Brain pericyte (primary cell): ENCODE measurements at places on chromosomes 3 and 15.

- no peak for DNase-seq
Observed at GRCh38 chr3:64502284-64502683, 185.5 kb downstream of the ADAMTS9 start.

DNA sequence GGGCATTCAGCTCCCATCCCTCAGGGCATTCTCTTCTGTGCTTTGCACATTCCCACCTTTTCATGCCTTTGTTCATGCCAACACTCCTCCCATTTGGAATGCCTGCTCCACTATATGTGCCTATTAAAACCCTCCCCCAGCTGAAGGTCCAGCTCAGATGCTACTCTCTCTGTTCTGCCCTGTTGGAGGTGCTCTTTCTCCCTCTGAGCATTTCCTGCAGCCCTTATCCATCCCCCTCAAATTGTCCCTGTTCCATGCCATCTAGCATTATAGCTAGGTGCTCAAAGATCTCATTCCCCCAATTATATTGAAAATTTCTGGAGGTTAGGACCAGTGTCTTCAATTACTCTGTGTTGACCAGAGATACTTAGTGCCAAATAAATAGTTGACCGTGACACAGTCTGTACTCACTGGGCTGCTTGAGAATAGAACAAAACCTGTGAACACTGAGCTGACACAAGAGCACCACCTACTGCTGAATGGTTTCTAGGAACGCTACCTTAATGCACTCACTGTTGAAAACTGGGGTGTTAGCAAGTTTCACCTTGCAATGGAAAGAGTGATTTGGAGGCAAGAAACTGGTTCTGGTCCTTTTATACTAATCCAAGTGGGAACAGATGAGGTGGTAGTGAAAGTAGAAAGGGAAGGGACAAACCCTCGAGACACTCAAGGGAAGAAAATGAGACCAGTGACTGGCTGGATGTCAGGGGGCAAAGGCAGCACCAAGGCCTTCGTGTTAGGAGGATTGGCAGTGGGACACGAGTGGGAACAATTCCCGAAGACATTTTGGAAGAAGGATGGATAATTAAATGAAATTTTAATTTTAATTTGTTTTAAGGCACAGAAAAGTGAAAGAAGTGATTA lies 289.8 kb upstream of the ROPN1 start:
- DNase-seq, result no peak

- DNase-seq, result peak; percentile 51
Observed at GRCh38 chr3:138694287-138695007, 85.9 kb downstream of the FAIM start.

DNA sequence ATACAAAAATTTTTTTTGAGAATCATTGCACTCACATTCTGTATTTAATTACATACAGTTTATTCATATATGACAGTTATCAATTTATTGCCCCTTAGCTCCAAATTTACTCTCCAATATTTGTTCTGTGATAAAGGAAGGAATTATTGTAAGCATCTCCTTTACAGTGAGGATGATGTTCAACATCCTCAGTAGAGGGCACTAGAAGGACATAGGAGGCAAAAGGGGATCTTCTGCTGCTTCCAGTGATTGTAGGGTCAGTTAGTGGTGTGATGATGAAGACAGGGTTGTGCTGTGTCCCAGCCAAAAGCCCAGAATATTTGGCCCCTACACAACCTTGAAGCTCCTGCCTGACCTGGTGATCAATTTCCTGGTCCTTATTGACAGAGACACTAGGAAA lies 89.9 kb upstream of the DCBLD2 start:
- DNase-seq, result no peak

- DNase-seq, result no peak
Observed at GRCh38 chr3:71304684-71305083, 278.8 kb downstream of the FOXP1 start.

DNA sequence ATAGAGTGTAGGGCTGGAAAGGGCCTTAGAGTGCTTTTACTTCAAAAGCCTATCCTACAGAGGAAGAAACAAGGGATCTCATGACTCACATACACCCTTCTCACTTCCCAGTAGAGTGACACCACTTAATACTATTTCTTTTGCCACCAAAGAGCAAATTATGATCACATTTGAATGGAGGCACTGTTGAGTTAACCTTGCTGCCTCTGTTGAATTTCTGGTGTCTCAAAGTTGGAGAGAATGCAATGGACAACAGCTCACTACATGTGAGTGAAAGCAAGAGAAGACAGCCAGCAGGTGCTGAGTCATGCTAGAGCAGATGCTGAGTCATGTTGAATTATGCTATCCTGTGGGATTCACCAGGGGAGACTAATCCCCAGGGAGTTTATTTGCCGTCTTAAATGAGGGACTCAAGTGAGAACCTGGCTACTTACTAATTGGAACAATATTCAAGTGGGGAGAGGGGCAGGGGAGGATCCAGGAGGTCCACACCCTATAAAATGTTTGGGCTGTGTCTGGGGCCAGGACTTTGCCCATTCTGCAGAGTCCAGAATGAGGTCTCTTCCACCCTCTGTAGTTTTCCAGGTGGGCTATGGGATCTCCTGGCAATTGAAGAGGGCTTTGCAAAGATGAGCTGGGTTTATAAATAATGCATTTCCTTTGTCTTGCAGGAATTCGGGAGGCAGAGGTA lies 35.8 kb downstream of the ST8SIA2 start:
- DNase-seq, result no peak

GRCh38 chr15:39584662-39585388 lies 3.9 kb downstream of the THBS1 start:
- DNase-seq, result no peak

- peak; percentile 36 for DNase-seq
Observed at GRCh38 chr3:75906555-75907112, 121.3 kb upstream of the ZNF717 start.

- no peak for DNase-seq
Observed at GRCh38 chr3:188901126-188901525, 270.6 kb upstream of the TPRG1 start.

DNA sequence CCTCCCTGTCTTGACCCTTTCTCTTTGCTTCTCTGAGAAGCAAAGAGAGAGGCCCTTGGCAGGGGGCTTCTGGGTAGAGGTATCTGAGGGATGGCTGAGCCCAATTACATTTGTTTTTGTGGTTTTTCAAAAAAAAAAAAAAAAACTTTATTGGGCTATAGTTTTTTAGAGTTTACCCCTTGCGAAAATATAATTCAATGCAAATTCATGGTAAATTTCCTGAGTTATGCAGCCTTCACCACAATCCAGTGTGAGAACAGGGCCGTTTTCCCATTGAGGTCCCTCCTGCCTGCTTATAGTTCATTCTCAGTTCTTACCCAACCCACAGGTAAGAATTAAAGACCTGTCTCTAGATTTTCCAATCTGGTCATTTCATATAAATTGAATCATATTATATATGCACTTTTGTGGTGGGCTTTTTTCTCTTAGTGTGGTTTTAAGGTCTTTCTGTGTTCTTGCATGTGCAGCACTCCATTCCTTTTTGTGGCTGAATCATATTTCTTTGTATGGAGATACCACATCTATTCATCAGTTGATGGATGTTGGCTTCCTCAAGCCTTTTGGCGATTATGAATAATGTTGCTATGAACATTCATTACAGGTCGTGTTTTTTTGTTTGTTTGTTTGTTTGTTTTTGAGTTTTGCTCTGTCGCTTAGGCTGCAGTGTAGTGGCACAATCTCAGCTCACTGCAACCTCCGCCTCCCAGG lies 2.7 kb downstream of the MCM2 start:
- DNase-seq, result no peak

GRCh38 chr3:40137591-40138295 lies 171.8 kb upstream of the EIF1B start:
- no peak for DNase-seq

DNA sequence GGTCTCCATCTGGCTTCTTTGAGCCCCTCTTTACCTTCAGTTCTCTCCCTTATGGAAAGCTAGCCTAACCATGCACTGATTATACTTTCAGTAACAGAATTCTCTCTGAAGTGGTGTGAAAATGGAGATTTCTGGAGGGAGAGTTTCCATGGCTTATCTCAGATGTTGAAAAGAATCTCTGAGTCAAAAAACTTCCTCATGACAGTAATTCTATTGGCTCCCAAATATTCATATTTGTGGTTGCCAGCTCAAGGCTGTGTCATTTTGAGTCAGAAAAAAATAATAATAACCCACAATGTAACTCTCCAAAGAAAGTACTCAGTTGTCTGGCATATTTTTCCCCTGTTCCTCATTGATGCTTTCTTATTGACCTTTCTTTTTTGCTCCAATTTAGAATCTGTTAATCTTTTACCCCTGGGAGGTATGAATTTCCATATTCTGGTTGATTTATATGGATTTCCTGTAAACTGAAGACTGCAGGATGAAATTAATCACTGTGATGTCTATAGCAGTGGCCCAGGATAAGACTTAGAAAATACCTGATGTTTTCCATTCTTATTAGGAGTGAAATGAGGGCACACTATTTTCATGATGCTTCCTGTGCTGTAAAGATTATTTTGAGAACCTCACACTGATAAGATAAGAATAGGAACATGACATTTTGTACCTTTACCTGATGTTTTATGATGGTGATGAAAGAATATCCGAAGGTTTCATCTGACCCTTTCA lies 149.5 kb upstream of the EPHA3 start:
- no peak for DNase-seq

DNA sequence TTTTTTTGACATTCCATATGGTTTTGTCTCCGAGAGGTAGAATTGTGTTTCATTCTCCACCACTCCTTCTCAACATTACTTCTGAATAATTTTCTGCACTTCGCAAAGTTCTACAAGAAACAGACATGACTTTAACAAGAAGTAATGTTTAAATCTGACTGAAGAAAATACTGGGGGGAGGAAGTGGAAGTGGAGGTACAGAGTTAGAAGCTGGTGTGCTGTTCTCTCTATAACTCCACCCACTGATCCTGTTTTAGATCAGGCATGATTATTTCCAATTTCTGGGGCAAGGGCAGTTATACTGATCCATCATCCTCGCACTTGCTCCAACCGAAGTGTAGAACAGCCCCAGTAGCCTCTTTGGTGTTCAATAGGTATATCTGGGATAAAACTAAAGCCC lies 9.2 kb upstream of the MCCC1 start:
- no peak for DNase-seq

GRCh38 chr15:51727141-51727897 lies 10.1 kb downstream of the LYSMD2 start:
- no peak for DNase-seq

DNA sequence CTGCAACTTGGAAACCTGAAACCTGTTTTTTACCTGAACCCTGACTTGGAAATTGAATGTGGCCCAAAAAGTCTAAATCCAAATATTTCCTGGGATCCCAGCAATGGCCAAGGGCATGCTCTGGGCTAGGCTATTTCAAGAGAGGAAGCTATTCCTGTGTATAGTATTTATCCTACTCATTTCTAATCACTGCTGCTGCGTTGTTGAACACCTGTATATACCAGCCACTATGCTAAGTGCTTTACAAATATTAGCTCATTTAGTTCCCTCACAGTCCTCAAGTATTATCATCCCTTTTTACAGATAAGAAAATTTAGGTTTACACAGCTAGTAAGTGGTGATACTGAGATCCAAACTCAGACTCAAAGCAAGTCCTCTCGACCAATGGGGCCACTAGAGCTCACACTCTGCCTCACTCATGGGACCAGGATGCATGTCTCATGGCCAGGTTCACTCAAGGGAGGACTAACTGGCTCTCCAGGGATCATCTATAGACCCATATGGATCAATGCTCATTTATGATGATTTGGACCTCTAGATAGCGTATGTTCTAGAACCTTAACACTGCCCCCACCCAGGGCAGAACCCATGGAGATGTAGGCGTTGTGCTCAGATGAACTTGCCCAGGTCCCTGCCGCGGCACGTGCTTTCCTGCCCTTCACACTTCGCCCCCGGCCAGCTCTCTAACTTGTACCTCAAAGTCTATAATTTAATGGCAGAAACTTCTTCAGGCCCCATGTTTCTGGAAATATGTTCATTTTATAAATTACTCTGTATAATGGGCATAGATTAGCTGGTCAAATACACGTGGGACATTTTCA lies 2.6 kb upstream of the CCR4 start:
- DNase-seq, result no peak

DNA sequence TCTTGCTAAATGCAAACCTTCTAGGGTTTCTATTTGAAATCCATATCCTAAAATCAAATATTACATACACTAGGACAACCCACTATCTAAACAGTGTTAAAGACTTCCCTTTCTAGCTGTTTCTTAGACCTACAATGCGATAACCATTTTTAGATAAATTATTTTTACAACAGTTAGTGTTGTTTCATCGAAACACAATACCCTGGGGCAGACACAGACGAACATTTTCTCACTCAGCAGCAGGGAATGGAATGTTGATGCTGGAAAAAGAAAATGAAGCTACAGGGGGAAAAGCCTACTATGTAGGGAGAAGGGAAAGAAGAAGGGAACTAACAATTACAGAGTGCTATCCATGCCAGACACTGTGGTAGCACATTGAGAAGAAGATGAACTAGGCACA lies 6.0 kb upstream of the HERC1 start:
- DNase-seq, result no peak

DNA sequence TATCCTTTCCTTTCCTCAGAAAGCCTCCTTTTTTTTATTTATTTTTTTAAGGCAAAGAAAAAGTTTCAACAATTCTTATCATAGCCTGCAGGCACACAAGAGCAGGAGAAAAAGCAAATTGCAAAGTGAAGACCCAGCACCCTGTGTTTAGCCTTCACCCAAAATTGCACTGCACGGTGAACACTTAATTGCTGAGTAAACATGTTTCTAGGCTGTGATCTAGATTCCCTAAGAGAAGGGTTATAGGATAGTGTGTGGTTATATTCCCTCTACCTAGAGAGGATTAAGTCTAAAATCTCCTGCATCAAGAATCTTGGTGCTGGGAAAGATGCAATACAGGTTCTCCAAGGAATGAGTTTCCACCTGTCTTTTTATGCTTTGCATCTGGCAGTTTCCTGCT lies 70.2 kb upstream of the BFSP2 start:
- DNase-seq, result no peak

DNA sequence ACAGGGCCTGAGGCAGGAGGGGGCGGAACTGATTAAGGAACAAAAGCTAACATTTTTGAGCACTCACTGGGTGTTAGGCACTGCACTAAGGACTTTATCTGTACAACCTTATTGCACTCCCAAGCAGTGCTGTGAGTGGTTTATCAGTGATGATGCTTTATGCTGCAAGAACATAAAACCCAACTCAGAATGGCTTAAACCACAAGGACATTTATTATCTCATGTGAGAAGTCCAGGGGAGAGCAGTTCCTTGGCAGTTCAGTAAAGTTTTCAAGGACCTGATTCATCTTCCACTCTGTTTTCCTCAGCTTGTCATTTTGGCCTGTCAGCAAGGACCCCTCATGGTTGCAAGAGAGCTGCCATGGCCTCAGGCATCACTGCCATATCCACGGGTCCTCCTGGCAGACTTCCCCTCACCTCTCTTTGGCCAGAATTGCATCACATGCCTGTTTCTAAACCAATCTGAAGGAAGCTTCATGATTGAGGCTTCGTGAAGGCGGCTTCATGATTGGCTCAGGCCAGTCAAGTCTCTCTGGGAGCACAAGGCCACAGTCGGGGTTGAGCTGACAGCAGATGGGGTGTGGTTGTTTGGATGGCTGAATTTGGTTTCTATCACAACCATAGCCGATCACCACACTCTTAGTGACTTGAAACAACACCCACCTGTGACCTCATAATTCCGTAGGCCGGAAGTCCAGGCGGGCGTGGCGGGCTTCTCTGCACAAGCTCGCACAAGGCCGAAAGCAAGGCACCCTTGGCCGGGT lies 15.8 kb downstream of the EFCC1 start:
- no peak for DNase-seq
